ENCODE measurements at places on chromosomes 2 and 18. TPM values are rescaled to one million over a fixed set of nuclear protein-coding genes. Genes with fewer than 3 reads are reported as not detected.

The VWA3B gene
- 0.59 TPM for total RNA-seq

The SOX11 gene
- 0.59 TPM for total RNA-seq

The MYO7B gene
- under 0.01 TPM for total RNA-seq

The CCDC195 gene
- total RNA-seq: not detected

The EFHD1 gene
- 2.4 TPM for total RNA-seq

The GPR155 gene
- 3.5 TPM for total RNA-seq

GRCh38 chr2:232901736-232902578 is 31.9 kb downstream of the SNORC start:
- H3K4me3 ChIP-seq: peak overlapping the region; percentile 26
- peaks cover 14% of the 10 kb centered on the region for H3K4me1 ChIP-seq
- peak overlapping the region; percentile 72 for H3K27ac ChIP-seq
- DNase-seq: peak; percentile 100

GRCh38 chr18:36543991-36544725 is 246.6 kb downstream of the FHOD3 start:
- H3K27me3 ChIP-seq: no peaks in the 10 kb centered on the region
- no peaks in the 10 kb centered on the region for H3K36me3 ChIP-seq
- peaks cover 7% of the 10 kb centered on the region for H3K4me1 ChIP-seq
- DNase-seq: peak; percentile 79
- H3K4me3 ChIP-seq: peak overlapping the region; percentile 7

DNA sequence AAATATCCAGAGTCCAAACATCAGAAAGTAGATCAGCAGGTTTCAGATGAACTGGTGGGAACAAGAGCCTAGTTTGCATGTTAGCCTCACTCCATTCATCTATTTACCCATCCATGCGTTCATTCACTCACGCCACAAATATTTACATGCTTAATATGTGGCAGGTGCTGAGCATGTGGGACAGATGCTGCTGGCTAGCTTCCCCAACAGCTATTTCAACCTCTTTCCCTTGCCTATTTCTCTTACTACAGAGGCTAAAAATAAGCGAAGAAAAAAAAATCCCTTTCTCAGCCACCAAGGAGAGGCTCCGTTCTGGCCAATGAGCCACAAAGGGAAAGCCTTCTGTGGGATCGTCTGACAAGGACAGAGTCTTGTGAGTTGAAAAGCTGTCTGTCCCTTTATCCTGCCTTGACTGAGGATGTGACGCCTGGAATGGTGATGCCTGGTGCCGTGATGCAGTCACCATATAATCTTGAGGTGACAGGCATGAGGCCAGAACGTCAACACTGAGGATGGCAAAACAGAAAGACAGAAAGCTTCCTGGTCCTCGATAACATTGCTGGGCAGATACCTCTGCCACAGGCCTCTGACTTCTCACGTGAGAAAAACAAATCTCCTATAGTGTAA is 78.2 kb downstream of the KCTD1 start:
- H3K27me3 ChIP-seq: no peaks in the 10 kb centered on the region
- H3K27ac ChIP-seq: no peak overlapping the region
- no peaks in the 10 kb centered on the region for H3K36me3 ChIP-seq
- no peak overlapping the region for H3K4me3 ChIP-seq
- DNase-seq: no peak

- H3K36me3 ChIP-seq: no peaks in the 10 kb centered on the region
- no peak overlapping the region for H3K27ac ChIP-seq
- H3K4me3 ChIP-seq: no peak overlapping the region
- no peak for DNase-seq
- no peaks in the 10 kb centered on the region for H3K27me3 ChIP-seq
- H3K4me1 ChIP-seq: no peaks in the 10 kb centered on the region
These were observed 62.3 kb upstream of the FSIP2 start for GRCh38 chr2:185676316-185676715.

DNA sequence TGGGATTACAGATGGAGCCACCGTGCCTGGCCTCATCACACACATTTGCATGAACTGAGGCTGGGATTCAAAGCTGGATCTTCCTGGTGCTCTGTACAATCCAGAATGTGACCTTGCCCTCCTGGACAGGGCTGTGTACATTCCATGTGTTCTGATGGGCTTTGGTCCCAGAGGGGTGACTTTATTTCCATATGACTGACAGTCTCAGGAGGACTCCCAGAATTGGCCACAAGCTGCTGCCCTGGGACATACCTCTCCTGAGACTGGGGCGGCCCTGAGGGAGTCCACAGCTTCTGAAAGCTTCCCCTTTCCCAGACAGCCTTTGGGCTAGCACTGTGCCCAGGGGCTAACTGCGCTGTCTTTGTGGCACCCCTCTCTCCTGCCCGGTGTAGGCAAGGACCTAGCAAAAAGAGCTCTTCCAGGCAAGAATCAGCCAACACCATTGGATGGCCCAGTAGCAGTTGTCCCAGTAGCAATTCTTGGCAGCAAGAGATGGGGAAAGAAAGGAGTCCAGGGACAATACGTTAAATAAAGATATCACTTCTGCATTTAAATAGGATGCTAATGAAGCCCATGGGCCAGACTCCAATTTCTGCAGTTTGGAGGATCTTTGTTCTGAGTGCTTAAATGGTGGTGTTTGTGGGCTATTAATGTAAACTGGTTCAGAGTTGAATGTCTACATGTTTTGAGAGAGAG is 26.4 kb upstream of the ZNF532 start:
- H3K27me3 ChIP-seq: no peaks in the 10 kb centered on the region
- no peaks in the 10 kb centered on the region for H3K36me3 ChIP-seq
- DNase-seq: no peak
- no peaks in the 10 kb centered on the region for H3K4me1 ChIP-seq

DNA sequence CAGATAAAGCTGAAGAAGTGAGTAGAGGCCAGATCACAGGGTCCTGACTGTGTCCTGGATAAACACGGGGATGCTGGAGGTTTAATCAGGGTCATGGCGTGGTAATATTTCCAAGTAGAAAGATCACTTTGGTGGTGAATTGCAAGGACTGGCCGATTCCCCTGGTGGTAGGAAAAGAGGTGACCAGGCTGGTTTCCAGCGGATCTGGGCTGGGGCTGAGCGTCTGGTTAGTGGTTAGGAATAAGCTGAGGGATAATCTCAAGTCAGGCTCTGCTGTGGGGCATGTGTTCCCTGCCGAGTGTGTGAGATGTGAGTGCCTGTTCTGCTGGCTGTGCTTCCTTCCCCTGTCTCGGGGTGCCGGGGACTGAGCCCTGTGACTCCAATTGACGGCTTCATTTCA is 484.0 kb downstream of the TSN start:
- H3K4me3 ChIP-seq: no peak overlapping the region
- H3K27me3 ChIP-seq: no peaks in the 10 kb centered on the region
- no peak overlapping the region for H3K27ac ChIP-seq
- H3K36me3 ChIP-seq: no peaks in the 10 kb centered on the region

- no peaks in the 10 kb centered on the region for H3K4me1 ChIP-seq
- H3K27ac ChIP-seq: no peak overlapping the region
- DNase-seq: no peak
- peaks cover 5% of the 10 kb centered on the region for H3K36me3 ChIP-seq
- no peaks in the 10 kb centered on the region for H3K27me3 ChIP-seq
- no peak overlapping the region for H3K4me3 ChIP-seq
These were observed 113.5 kb downstream of the PHLPP1 start for GRCh38 chr18:62828852-62829251.

DNA sequence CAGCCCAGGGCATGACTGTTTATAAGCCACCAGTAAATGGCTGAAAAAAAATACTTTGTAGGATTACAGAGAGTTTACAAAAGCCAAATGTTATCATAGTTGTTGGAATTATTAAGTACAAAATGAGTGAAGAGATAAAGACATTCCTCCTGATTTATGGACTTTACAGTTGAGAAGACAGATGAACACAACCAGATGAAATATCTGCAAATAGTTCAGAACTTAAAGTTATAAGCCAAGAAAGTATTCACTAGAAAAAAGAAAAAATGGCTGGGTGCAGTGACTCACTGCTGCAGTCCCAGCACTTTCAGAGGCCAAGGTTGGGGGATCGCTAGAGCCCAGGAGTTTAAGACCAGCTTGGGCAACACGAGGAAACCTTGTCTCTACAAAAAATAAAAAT is 11.2 kb downstream of the PMAIP1 start:
- H3K36me3 ChIP-seq: no peaks in the 10 kb centered on the region
- peak overlapping the region; percentile 22 for H3K27ac ChIP-seq
- H3K4me3 ChIP-seq: no peak overlapping the region
- no peak for DNase-seq
- H3K27me3 ChIP-seq: no peaks in the 10 kb centered on the region

DNA sequence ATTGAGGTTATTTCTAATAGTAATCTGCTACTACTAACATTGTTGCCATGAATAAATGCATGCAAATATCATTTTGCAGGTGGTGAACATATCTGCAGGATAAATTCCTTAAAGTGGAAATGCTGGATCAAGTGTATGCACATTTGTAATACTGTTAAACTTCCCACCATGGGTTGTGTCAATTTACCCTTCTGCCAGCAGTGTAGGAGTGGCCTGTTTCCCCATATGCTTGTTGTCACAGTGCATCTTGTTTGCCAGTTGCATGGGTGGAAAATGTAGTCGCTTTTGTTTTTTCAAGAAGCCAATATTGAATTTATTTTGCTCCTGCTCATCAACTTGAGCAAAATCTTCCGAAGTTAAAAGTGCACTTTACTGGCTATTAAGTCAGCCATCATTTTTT is 139.0 kb upstream of the ACKR3 start:
- no peak overlapping the region for H3K4me3 ChIP-seq
- H3K27ac ChIP-seq: no peak overlapping the region
- no peak for DNase-seq

GRCh38 chr2:111055735-111056134 is 65.0 kb upstream of the BCL2L11 start:
- no peak overlapping the region for H3K4me3 ChIP-seq
- DNase-seq: no peak

DNA sequence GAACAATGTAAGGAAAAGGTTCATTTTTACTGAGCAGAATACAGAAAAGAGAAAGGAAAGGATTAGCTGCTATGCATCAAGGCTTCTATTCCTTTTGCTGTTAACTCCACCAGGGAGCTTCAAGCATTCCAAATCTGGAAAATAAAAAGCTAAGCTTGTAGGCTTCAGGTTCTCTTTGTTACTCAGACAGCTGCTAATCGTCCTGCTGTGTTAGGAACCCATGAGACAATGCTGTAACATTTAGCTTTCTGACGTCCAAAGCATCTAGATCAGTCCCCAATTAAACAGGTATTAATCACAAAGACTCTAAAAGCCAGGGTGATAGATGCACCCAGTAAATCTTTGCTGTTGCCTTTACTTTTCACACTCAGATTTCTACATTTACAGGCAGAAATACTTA is 103.8 kb downstream of the EPHA4 start:
- no peaks in the 10 kb centered on the region for H3K4me1 ChIP-seq
- no peak overlapping the region for H3K27ac ChIP-seq
- H3K27me3 ChIP-seq: no peaks in the 10 kb centered on the region
- H3K4me3 ChIP-seq: no peak overlapping the region
- H3K36me3 ChIP-seq: no peaks in the 10 kb centered on the region

DNA sequence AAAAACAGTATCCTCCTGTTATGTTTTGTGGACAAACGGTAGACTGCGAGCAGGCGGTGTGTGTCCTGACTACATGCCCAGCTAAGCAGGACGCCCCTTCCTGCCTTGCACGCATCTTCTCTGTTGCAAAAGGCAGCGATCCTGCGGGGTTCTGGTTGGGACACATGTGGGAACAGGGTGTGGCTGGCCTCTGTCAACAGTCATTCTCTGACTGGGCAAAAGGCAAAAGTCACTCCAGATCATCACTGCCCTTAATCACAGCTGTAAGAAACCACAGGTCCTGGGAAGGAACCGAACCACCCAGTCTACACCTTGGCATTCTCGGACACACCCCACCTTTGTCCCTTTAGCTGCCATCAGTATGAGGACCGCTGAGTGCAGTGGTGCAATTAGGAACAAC is 44.3 kb upstream of the TMEM87B start:
- H3K36me3 ChIP-seq: no peaks in the 10 kb centered on the region
- H3K4me3 ChIP-seq: no peak overlapping the region
- DNase-seq: peak; percentile 8
- no peak overlapping the region for H3K27ac ChIP-seq
- H3K4me1 ChIP-seq: no peaks in the 10 kb centered on the region

- peaks cover 9% of the 10 kb centered on the region for H3K4me1 ChIP-seq
- no peaks in the 10 kb centered on the region for H3K27me3 ChIP-seq
- no peak for DNase-seq
- H3K36me3 ChIP-seq: peaks cover 21% of the 10 kb centered on the region
- H3K4me3 ChIP-seq: no peak overlapping the region
These were observed 13.4 kb upstream of the RPL37A start for GRCh38 chr2:216485237-216485636.

GRCh38 chr2:163983911-163984310 is 248.1 kb upstream of the FIGN start:
- no peaks in the 10 kb centered on the region for H3K36me3 ChIP-seq
- no peak overlapping the region for H3K4me3 ChIP-seq
- H3K4me1 ChIP-seq: no peaks in the 10 kb centered on the region
- H3K27me3 ChIP-seq: no peaks in the 10 kb centered on the region
- H3K27ac ChIP-seq: no peak overlapping the region

DNA sequence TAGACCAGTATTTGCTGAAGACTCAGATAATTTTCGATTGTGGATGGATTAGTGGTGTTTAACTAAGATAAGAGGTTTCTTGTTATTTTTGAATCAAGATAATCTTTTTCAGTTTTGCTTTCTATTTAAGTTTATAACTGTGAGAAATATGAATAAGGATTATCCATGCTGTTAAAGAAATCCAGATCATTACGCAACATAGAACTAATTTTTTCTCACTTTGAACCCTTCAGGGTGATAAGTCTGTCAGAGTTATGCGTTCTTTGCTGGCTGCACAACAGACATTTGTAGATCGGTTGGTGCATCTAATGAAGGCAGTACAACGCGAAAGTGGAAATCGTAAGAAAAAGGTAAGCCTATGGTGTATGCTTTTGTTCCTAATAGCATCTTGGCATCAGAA is 74.1 kb downstream of the PIK3C3 start:
- no peaks in the 10 kb centered on the region for H3K27me3 ChIP-seq
- peaks cover 2% of the 10 kb centered on the region for H3K4me1 ChIP-seq
- peaks cover 33% of the 10 kb centered on the region for H3K36me3 ChIP-seq
- no peak overlapping the region for H3K27ac ChIP-seq

DNA sequence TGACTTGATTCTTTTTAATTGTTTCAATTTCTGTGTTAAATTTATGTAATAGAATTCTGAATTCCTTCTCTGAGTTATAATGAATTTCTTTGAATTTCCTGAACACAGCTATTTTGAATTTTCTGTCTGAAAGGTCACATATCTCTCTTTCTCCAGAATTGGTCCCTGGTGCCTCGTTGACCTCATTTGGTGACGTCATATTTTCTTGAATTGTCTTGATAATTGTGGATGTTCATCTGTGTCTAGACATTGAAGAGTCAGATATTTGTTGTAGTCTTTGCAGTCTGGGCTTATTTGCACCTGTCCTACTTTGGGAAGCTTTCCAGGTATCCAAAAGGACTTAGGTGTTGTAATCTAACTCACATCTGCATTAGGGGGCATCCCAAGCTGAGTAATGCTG is 111.4 kb upstream of the LRRTM4 start:
- no peaks in the 10 kb centered on the region for H3K36me3 ChIP-seq
- no peak overlapping the region for H3K27ac ChIP-seq
- no peak overlapping the region for H3K4me3 ChIP-seq
- no peak for DNase-seq

All from osteoblast (primary cell).